Activated naive CD8-positive, alpha-beta T cell treated with anti-CD3 and anti-CD28 coated beads, Interleukin-2, amount 10 ng/mL, durations not matched to agents 7 days and 5 days (primary cell): ENCODE measurements at places on chromosomes 13 and 19.

DNA sequence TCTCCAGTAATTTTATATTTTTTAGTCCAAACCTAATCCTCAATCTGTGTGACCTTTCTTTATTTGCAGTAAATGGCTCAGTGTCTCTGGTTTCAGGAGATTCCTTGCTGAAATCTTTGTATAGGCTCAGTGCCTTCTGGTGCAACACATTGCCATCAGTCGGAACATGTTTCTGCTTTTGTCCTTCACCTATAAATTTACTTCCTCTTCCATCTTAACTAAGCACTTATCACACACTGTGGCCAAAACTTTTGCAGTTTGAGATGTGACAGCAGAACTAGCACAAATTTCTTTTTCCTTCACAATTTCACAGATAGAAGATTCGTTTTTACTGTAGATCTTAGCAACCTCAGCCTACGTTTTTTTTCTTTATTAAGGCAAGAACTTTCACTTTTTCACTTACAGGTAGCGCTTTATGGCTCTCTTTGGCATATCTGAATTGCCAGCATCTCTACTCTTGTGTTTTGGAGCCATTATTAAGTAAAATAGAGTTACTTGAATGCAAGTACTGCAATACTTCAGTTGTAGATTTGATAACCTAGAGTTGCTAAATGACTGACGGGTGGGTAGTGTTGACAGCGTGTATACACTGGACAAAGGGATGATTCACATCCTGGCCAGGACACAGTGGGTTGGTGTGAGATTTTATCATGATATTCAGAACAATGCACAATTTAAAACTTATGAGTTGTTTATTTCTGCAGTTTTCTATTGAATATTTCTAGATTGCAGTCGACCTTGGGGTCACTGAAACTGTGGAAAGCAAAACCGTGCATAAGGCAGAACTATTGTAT lies 44.3 kb downstream of the NDFIP2 start:
- no peak for DNase-seq

DNA sequence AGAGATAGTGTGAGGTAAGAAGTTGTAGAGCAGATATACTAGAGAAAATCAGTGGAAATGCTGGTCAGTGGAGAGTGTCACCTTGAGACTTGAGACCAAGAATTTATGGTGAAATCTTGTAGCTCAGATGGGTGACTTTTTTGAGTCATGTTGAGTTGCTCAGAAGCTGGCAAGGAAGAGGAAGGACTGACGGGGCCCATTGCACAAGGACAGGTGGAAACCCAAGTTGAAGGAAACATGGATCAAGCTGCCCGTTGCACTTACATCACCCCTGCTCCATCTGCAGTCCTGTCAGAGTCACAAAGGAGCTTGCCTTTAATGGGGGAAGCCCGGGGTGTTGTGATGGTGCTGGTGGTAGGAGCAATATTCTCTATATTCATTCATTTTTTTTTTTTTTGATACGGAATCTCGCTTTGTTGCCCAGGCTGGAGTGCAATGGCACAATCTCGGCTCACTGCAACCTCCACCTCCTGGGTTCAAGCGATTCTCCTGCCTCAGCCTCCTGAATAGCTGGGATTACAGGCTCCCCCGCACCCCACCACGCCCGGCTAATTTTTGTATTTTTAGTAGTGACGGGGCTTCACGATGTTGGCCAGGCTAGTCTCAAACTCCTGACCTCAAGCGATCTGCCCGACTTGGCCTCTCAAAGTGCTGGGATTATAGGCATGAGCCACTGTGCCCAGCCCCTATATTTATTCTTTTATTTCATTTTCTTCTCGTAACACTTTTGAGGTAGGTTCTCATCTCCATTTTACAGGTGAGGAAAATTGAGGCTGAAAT lies 27.4 kb downstream of the UBAC2 start:
- no peak for DNase-seq

DNA sequence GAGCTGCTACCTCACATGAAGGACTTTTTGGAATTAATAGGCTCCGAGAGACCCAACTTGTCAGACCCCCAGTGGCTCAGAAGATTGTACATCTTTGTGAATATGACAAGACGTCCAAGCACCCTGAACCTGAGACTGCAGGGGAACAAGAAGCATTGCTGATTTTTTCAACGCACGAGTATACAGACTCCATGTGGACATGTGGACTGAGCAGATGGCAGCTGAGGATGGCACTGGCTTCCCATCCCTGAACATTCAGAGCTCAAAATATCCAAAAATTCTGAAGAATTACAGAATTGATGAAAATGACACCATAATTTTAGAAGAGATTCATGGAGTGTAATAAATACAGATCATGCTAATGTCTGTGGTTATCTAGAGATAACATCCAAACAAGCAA lies 254.1 kb downstream of the MZT1 start:
- DNase-seq, result no peak

GRCh38 chr19:29624489-29625185 lies 18.6 kb downstream of the POP4 start:
- DNase-seq, result no peak

- no peak for DNase-seq
Observed at GRCh38 chr13:66617786-66618185, 612.4 kb downstream of the PCDH9 start.

- no peak for DNase-seq
Observed at GRCh38 chr19:17322854-17323253, 11.8 kb downstream of the ANO8 start.

GRCh38 chr19:6527893-6528543 lies 2.8 kb upstream of the TNFSF9 start:
- no peak for DNase-seq

DNA sequence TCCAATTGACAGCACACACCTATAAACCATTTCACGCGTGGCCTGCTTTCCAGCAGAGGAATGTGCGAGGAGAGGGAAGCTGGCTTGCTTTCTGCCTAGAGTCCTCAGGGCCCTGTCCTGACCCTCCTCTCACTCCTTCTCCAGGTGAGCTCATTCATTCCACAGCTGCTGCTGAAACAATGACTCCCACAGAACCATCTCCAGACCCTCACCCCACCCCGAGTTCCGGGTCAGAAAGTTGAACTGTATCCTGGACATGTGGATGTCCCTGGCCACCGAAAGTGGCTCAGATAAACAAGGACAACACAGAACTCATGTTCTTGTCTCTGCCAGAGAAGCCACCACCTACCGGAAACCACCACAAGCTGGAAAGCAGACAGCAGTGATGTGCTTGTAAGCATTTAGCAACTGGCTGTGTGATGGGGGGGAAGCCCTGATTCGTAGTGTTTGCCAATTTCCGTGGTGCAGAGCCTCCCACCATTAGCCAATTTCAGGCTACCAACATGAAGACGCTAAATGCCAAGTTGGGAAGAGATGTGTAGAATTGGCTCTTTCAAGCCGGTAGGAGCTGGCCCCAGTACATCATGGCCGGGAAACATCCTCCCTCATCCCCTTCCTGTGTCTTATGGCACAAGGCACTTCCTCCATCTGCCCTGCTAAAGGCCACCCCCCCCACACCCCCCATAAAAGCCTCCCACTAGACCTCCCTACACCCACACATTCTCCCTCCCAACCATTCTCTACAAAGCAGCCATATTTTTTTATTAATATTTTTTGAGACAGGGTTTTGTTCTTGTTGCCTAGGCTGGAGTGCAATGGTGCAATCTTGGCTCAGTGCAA lies 5.0 kb downstream of the SYCE2 start:
- peak; percentile 61 for DNase-seq
